ENCODE measurements at places on chromosomes 3 and 15. TPM values are rescaled to one million over a fixed set of nuclear protein-coding genes. Genes with fewer than 3 reads are reported as not detected.

Gene ANKUB1
- not detected for total RNA-seq

Gene EPHB3
- total RNA-seq, result 0.14 TPM

Gene SPSB4
- not detected for total RNA-seq

Gene BCHE
- not detected for total RNA-seq

Gene CGNL1
- total RNA-seq, result not detected

Gene CYB561D2
- 46.3 TPM for total RNA-seq

Gene SPPL2A
- total RNA-seq, result 90.2 TPM

Gene RARRES1
- not detected for total RNA-seq

Gene MYLK
- total RNA-seq, result 0.30 TPM

Gene DISP2
- 0.52 TPM for total RNA-seq

Gene SIDT1
- 17.6 TPM for total RNA-seq

Gene DUOXA2
- total RNA-seq, result not detected

Gene IL16
- total RNA-seq, result 199 TPM

Gene PLD1
- 1.2 TPM for total RNA-seq

Data from T-helper 2 cell treated with Interferon-gamma antibody and Interleukin-4, amounts not matched to agents 100 ng/mL and 5 ng/mL, for 36 hours (primary cell).